AG09319 (cell line): ENCODE measurements at places on chromosomes 12 and 14.

GRCh38 chr12:52836042-52836466, 1.9 kb upstream of the KRT79 start:
- no peak for DNase-seq

DNA sequence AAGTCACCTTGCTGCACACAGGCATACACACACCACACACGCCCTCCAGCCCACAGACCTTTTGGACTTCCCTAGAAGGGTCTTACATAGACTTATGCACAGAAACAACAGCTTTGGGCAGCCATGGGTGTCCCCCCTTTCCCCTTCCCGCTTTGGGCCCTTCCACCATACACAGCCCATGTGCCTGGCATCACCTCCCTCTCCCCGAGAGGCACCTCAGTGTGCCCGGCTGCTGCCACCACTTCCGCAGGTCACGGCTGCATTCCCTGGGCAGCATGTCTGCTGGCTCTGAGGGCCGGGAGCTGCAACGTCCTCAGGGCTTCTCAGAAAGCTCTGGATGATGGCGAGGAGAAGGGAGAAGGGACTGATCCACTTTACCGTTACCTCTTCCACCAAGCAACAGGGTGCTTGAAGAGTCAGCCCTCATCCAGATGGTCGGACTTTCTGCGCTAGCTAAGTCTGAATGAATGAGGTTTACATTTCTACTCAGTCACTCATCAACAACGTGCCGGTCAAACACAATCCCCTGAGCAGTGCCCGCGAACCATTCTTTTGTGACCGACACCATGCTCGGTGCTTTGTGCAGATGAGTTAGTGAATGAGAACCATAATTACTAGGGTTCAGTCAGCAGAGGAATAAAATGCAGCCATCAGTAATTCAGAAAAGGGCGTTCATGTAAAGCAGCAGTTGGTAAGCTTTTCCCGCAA, 72.2 kb upstream of the BCL11B start:
- DNase-seq, result no peak

GRCh38 chr14:39861229-39861600, 429.0 kb upstream of the FBXO33 start:
- DNase-seq, result no peak

- no peak for DNase-seq
Measured at GRCh38 chr12:65343801-65344200, 65.3 kb downstream of the MSRB3 start.

- DNase-seq, result no peak
Measured at GRCh38 chr14:99589031-99589441, 15.0 kb downstream of the CCDC85C start.

- no peak for DNase-seq
Measured at GRCh38 chr14:31323419-31323818, 96.9 kb downstream of the HEATR5A start.
